Fibroblast of upper back skin (primary cell): ENCODE measurements at places on chromosomes 16 and 17.

- no peak for DNase-seq
These were observed 6.6 kb downstream of the ZSCAN10 start for GRCh38 chr16:3092501-3092941.

DNA sequence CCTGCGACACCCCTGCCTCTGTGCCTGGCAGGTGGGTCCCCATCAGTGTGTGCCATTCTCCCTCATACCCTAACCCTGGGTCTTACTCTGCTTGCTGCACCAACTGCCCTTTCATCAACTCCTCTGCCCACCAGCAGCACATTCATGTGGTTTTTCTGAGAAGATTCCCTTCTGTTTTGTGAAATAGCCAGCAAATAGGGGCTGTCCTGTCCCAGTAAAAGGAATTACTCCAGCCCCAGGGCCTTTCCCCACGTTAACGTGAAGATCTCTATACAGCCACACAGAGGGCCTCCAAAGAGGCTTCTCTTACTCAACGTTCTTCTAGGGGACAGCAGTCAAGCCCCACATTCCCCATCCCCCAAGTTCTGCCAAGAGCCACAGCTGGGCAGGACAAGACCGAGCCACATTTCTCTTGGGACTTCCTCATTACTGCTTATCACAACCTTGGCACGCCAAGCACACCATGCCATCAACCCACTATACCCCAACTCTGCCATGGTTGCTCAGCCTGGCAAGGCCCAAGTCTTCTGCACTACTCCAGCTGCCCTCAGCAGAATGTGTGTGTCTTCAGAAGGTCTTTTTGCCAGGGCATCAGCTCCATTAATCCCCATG, 18.7 kb upstream of the CCL2 start:
- DNase-seq, result no peak

GRCh38 chr16:78866521-78866920, 734.0 kb downstream of the MAF start:
- no peak for DNase-seq

DNA sequence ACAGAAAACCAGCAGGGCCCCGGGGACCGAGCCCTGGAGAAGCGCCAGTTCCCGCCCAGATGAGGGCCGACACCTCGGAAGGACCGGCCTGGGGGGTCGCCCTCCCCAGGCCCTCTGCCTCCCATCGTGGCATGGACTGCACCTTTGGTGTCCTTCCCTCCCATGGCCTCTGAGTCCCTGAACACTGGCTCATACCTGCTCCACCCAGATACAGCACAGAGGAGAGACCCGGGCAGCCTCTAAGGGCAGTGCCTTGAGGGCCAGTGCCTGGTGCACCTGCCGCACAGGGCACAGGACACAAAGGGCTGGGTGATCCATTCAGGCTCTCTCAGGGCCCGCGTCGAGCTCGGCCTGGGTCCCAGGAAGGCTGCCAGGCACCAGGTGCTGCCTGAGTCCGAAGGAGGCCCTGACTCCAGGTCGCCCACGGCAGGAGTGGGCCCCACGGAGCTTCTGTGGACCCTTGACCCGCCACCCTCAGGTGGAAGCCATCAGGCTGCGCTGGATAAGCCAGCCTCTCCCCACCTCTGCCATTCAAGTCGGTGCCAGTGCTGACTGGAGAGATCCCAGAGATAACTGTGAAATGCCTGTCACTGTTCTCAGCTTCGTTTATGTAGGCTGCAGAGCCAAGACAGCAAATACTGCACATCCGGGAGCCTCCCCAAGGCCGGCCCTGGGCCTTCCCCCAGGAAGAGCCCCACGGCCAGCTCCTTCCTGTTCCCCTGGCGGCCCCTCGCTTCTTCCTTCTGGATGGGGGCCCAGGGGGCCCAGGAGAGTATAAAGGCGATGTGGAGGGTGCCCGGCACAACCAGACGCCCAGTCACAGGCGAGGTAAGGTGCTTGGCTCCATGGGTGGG, at the start of gene ZG16B:
TSS of gene ZG16B (plus strand) at position 803 of the 854 bp plus-strand sequence. CDS start 139 bp downstream, outside the sequence.
- no peak for DNase-seq

- DNase-seq, result no peak
These were observed 20.7 kb upstream of the MYLK3 start for GRCh38 chr16:46768809-46769208.

DNA sequence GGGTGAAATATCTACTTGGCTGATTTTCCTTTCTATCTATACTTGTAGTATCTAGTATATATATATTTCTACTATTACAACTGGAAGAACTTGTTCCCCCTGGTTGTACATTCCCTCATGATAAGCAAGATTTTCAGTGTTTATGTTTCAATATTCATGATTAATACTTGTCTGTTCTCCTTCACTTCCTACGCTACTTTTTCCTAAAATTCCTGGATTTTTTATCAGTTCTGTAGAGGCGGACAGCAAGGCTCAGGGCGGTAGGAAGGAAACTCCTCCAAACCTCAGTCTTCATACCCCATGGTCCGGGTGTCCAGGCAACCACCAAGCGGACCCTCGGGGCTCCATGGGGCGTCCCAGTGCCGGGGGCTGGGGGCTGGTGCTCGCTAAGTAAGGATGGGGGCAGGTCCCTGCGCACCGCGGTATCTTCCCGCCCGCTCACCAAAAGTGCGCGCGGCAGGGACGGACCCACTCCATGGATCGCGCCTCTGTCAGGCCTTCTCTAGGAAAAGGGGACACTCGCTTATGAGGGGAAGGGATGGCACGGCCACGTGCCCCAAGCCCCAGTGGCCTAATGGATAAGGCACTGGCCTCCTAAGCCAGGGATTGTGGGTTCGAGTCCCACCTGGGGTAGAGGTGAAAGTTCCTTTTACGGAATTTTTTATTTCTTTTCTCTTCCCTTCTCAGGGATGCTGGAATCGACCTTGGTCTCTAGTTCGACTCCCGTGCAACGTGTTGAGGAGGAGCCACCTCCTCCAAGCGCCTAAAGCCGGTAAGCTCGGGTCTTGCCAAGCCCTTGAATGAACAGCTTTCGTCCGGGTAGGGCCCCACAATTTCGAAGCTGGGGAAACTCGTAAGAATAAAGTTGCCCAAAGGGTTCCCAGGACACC, 13.2 kb downstream of the ATP5PD start:
- peak; percentile 94 for DNase-seq
